Colonic mucosa (tissue), 4 donors: ENCODE measurements at places on chromosomes 5 and 9. TPM values are rescaled to one million over a fixed set of nuclear protein-coding genes. Genes with fewer than 3 reads are reported as not detected.

- no peaks in the 10 kb centered on the region for H3K4me1 ChIP-seq
These were observed 12.2 kb upstream of the OTP start for GRCh38 chr5:77650686-77651085.

DNA sequence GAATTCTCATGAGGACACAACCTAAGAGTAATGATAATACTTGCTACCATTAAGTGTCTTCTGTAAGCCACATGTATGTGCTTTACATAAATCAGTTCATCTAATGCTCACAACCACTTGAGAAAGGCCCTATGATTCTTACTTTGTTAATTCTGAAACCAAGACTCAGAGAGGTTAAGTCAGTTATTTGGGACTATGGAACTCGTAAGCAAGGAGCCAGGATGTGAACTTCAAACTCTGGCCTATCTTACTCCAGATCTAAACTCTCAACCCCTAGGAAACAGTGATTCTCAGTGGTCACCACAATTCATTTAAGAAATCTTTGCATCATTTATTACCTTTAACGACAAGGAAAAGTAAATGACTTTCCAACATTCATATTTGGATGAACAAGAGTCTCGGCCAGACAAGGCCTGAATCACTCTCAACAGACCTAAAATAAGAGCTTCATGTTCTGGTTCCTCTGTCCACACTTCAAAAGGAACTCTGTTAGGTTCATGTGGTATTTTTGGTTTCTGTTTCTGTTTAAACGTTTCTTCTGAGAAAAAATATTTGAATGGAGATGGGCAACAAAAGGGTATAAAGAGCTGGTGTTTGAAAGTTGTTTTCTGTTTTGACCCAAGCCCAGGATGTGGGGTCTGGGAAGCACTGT is 104.8 kb downstream of the LPAR1 start:
- H3K4me3 ChIP-seq: no peak overlapping the region
- no peaks in the 10 kb centered on the region for H3K36me3 ChIP-seq

DNA sequence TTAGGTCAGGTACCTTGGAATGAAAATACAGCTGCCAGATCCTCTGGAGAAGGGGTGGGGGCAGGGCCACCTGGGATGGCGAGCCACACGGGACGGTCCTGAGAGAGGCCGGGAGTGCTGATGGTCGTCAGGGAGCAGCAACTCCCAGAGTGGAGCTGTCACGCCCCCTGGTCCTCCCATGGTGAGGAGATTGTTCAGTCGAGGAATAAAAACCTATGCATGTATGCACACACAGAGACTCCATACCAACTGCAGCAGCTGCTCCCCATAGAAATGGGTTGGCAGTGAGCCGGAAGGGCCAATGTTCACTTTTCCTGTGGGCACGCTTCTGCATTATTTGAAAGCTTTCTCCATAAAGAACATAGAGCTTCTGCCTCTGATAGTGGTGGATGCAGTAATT is 45.2 kb upstream of the SEMA4D start:
- no peaks in the 10 kb centered on the region for H3K36me3 ChIP-seq
- H3K4me3 ChIP-seq: no peak overlapping the region
- no peaks in the 10 kb centered on the region for H3K27me3 ChIP-seq
- no peak overlapping the region for H3K27ac ChIP-seq
- no peaks in the 10 kb centered on the region for H3K4me1 ChIP-seq

- H3K4me1 ChIP-seq: no peaks in the 10 kb centered on the region
- no peak overlapping the region for H3K27ac ChIP-seq
- H3K27me3 ChIP-seq: no peaks in the 10 kb centered on the region
- DNase-seq: no peak
- no peaks in the 10 kb centered on the region for H3K36me3 ChIP-seq
These were observed 26.0 kb downstream of the GARNL3 start for GRCh38 chr9:127290561-127291065.

DNA sequence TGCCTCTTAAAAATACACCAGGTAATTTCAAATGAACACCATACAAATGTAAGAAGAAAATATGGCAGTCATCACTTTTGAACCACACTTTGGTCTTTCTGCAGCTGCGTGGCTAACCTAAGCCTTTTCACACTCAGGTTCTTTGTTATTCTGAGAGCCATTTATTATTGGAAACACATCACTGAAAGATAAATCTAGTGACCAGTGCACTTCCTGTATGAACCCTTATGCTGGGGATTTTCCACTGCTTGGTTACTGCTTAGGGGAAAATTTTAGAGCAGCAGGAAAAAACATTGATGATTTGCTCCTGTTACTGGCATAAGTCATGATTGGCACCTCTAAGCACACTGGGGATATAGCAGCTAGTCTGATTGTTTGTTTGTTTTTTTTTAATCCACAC is 58.6 kb upstream of the RANBP3L start:
- no peak overlapping the region for H3K4me3 ChIP-seq
- DNase-seq: no peak
- no peak overlapping the region for H3K27ac ChIP-seq
- H3K27me3 ChIP-seq: no peaks in the 10 kb centered on the region
- H3K36me3 ChIP-seq: no peaks in the 10 kb centered on the region
- H3K4me1 ChIP-seq: no peaks in the 10 kb centered on the region

DNA sequence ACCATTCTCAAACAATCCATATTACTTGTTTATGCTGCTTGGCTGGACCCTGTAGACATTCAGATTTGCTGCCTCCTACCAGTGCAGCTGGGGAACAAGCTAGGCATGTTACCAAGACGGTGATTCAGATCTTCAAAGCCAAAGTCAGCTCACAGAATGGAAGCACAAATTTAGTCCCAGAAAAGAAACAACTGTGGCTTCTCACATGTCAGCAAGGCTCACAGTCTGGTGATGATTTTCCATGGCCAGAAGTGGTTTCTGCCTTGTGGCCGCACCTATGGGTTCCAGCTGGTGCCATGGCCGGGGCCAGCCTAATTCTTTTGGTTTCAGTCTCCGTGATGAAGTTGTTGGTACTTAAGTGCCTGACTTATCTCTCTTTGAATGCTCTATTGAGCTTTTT is 182.2 kb downstream of the TMC1 start:
- no peak overlapping the region for H3K27ac ChIP-seq
- no peak overlapping the region for H3K4me3 ChIP-seq
- no peak for DNase-seq
- H3K4me1 ChIP-seq: no peaks in the 10 kb centered on the region
- no peaks in the 10 kb centered on the region for H3K27me3 ChIP-seq

DNA sequence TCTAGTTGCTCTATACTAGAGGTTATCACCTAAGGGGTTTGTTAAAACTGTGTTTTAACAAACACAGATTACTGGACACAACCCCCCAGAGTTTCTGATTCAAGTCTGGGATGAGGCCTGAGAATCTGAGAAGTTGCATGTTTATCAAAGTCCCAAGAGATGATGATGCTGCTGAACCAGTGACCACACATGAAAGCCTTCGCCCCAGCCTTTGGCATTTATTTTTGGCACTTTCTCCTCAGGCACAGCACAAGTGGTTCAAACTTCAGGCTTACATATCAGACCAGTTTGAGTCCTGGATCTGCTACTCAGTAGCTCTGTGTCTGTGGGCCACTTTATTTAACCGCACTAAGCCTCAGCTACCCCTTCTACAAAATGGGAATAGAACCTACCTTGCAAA is 407.2 kb upstream of the PIK3R1 start:
- no peak overlapping the region for H3K4me3 ChIP-seq
- no peaks in the 10 kb centered on the region for H3K27me3 ChIP-seq
- no peak overlapping the region for H3K27ac ChIP-seq
- no peaks in the 10 kb centered on the region for H3K4me1 ChIP-seq
- no peaks in the 10 kb centered on the region for H3K36me3 ChIP-seq

DNA sequence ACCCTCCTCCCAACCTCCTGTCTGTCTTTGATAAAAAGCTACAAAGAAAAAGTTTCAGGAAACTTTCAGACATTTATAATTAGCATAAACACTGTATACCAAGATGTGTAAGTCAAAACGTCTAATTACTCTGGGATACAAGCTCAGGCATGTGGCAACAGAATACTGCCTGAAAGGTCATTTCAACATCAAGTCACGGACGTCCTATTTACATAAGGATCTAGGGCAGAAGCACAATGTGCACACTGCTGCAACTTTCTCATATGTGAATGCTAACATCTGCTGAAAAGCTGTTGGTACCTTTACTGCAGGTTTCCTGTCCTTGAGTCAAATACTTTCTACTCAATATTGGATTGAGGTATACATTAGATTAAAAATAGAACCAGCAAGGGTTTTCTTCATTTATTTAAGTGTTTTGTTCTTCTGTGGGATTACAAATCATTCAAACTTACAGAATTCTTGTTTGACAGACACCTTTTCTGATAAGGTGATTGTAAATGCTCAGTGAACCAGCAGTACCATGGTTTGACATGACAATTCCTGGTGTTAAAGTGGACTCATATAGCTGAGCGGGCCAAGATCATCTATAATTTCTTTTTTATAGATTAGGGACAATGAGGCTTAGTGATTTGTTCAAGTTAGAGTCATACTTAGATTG is 36.8 kb downstream of the ELL2 start:
- H3K4me1 ChIP-seq: no peaks in the 10 kb centered on the region
- no peak overlapping the region for H3K4me3 ChIP-seq
- no peak for DNase-seq
- no peaks in the 10 kb centered on the region for H3K36me3 ChIP-seq
- H3K27ac ChIP-seq: no peak overlapping the region

GRCh38 chr5:39412721-39413394 is 11.9 kb downstream of the DAB2 start:
- no peak overlapping the region for H3K4me3 ChIP-seq
- DNase-seq: no peak
- no peaks in the 10 kb centered on the region for H3K36me3 ChIP-seq
- H3K27ac ChIP-seq: no peak overlapping the region
- no peaks in the 10 kb centered on the region for H3K4me1 ChIP-seq

- H3K36me3 ChIP-seq: no peaks in the 10 kb centered on the region
- no peak for DNase-seq
These were observed 23.8 kb downstream of the C9 start for GRCh38 chr5:39340506-39340905.

DNA sequence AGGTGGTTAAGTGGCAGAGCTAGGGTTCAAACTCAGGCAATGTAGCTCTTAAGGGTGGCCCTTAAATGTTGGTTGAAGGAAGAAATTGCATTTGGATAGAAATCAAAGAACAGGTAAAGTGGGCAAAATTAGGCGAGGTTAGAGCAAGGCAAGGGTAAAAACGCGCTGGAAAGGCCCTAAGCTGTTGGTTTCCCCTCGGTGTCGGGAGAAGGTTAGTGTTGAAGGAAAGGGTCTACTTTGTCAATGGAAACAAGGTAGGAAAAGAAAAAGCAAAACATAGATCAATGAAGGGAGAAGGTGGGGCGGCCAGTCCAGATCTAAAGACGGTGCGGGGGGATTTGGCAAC is 431 bp downstream of the FASTKD3 start:
- H3K4me1 ChIP-seq: peaks cover 10% of the 10 kb centered on the region
- peak overlapping the region; percentile 53 for H3K27ac ChIP-seq

DNA sequence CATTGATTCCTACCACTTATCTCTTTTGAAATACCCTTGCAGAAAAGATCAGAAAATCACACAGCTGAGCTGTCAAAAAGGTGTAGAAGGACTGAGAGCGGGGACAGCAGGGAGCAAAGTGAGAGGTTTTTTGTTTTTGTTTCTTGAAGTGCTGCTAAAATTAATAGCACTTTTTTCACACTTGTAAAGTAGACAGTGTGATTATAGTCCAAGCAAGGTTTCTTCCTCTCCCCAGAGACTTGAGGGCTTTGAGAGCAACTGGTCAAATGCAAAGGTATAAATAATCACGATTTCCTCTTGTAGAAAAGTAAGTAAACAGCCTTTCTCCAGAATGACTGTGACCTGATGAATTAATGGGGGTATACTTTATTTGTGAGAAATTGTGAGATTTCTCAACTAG is 326.9 kb downstream of the ZNF608 start:
- DNase-seq: no peak
- H3K27ac ChIP-seq: no peak overlapping the region
- no peaks in the 10 kb centered on the region for H3K27me3 ChIP-seq
- H3K36me3 ChIP-seq: no peaks in the 10 kb centered on the region
- H3K4me3 ChIP-seq: no peak overlapping the region

- no peak overlapping the region for H3K4me3 ChIP-seq
- DNase-seq: no peak
- no peak overlapping the region for H3K27ac ChIP-seq
- H3K27me3 ChIP-seq: no peaks in the 10 kb centered on the region
- H3K4me1 ChIP-seq: no peaks in the 10 kb centered on the region
These were observed 10.8 kb downstream of the UBLCP1 start for GRCh38 chr5:159273923-159274322.

DNA sequence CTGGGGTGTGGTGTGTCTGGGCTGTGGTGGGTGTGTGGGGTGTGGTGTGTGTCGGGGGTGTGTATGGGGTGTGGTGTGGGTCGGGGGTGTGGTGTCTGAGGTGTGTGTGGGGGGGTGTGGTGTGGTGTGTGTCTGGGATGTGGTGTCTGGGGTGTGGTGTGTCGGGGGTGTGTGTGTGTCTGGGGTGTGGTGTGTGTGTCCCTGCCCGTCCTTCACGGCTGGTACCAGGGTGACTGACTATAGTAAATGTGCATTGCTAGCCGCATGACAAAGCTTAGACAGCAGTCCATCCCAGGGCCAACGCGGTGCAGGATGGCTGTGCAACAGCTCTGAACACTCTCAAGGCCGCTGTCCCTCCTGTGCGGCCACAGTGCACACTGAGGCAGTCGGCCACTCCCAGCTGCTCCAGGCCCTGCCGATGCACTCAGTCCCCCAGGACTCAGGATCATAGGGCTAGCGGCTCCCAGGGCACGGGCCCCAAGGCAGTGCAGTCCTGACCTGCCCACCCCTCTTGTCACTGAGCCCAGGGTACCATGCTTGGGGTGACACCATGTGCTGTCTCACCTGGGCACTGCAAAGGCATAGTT is 54.0 kb downstream of the SECISBP2 start:
- H3K36me3 ChIP-seq: no peaks in the 10 kb centered on the region
- no peaks in the 10 kb centered on the region for H3K27me3 ChIP-seq
- no peak overlapping the region for H3K4me3 ChIP-seq
- no peaks in the 10 kb centered on the region for H3K4me1 ChIP-seq

GRCh38 chr9:114837923-114838322 is 32.1 kb upstream of the TNFSF15 start:
- no peak overlapping the region for H3K27ac ChIP-seq
- no peak overlapping the region for H3K4me3 ChIP-seq
- no peaks in the 10 kb centered on the region for H3K27me3 ChIP-seq
- no peaks in the 10 kb centered on the region for H3K36me3 ChIP-seq

Gene SLC36A2
- not detected for total RNA-seq

Gene PITX1
- 7.8 TPM for total RNA-seq

Gene SAPCD2
- 19.2 TPM for total RNA-seq

Gene WDR36
- 19.0 TPM for total RNA-seq

Gene PCDHGB2
- 1.8 TPM for total RNA-seq

Gene TAF11L12
- not detected for total RNA-seq

Gene TMEM8B
- 17.6 TPM for total RNA-seq

Gene FBN2
- 1.8 TPM for total RNA-seq

Gene IL13
- not detected for total RNA-seq

Gene CAMK2A
- 0.05 TPM for total RNA-seq

Gene PNPLA7
- 6.1 TPM for total RNA-seq

Gene TMC1
- total RNA-seq: 0.29 TPM

Gene HIGD2A
- total RNA-seq: 173 TPM

Gene GRM6
- not detected for total RNA-seq
